ENCODE measurements at places on chromosomes 4 and X.

GRCh38 chr4:155759372-155760252, 791 bp downstream of the GUCY1B1 start:
- DNase-seq: no peak

GRCh38 chrX:21373001-21373400, 1.2 kb upstream of the CNKSR2 start:
- DNase-seq: no peak

DNA sequence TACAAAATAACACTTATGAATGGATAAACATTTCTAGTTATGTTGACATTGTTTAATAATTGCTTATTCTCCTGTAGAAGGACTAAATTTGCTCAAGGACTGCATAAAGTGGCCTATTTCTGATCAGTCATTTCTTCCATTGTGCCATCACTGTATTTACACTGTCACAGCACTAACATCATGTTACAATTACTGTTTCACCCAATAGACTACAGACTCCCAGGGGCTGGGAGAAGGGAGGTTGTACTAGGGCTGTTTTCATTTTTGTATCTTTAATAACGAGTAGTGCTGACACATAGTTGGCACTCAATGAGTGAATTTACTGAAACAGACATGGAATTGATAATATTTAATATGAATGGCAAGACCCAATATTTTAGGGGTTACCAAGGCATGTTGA, 139.5 kb downstream of the SLC10A7 start:
- no peak for DNase-seq

DNA sequence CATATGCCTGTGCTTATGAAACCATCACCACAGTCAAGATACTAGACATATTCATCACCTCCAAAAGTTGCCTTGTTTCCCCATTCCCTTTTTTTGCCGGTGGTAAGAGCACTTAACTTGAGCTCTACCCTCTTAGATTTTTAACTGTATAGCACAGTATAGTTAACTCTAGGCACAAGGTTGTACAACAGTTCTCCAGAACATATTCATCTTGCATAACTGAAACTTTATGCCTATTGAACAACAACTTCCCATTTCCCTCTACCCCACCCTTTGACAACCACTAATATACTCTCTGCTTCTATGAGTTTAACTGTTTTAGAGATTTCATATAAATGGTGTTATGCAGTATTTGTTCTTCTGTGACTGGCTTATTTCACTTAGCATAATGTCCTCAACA, 119.3 kb downstream of the ASB9 start:
- DNase-seq: no peak

GRCh38 chr4:7398104-7398423, 36.7 kb downstream of the PSAPL1 start:
- DNase-seq: no peak

DNA sequence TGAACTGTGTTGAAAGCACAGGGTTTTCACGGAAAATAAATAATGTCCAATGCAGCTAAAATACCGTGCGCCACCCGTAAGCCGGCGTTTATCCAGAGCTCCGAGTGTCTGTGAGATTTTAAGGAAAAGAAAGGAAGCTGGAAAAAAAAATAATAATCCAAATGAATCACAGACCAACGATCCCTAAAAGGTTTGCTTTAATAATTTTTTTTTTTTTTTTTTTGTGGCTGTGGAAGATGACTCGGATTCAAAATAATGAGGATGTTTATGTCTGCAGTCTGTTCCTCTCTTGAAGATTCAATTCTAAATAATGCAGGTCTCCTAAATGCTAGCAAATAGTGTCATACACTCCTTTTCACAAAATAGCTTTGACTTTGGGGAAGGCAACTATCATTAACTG, 84.6 kb upstream of the PPP2R3B start:
- no peak for DNase-seq

GRCh38 chrX:35101901-35102300, 159.3 kb downstream of the FAM47B start:
- no peak for DNase-seq

DNA sequence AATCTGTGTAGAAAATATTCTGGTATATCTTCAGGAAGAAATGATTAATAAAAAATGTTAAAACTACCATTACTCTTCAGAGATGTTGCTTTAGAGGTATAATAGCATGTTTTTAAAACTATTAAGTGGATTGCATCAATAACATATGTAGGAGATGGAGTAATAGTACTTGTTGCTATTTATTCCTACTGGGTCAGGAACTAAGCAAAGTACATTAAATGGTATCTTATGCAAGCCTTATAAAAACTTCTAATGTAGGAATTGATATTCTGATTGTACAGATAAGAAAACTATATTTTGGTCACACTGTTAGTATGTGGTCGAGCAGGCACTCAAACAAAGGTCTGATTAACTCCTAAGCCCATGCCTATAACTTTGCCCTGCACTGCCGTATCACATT, 31.4 kb upstream of the PDLIM5 start:
- no peak for DNase-seq
